ENCODE measurements at places on chromosomes 7 and 10.

DNA sequence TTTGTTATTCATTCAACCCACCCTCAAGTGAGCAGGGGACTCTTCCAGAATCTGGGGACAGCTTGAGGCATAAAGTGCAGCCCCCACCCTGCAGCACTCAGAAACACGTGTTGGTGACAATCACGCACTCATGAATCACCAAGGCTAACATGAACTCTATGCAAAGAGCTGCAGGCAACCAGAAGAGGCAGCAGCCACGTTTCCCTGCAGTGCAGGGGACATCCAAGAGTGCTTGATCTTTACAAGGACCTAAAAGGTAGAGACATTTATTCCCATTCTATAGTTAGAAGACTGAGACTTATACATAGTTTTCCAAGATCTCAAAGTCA, 135.2 kb upstream of the GDF10 start:
- ATAC-seq: no peak

GRCh38 chr10:129771024-129771423, 193.1 kb downstream of the EBF3 start:
- ATAC-seq: no peak

GRCh38 chr10:103480521-103480920, 1.5 kb upstream of the CALHM3 start:
- peak; percentile 36 for ATAC-seq

- ATAC-seq: peak; percentile 50
Measured at GRCh38 chr10:102744374-102745051, 765 bp downstream of the WBP1L start.

- no peak for ATAC-seq
Measured at GRCh38 chr10:44888886-44889285, 22.3 kb upstream of the TMEM72 start.

DNA sequence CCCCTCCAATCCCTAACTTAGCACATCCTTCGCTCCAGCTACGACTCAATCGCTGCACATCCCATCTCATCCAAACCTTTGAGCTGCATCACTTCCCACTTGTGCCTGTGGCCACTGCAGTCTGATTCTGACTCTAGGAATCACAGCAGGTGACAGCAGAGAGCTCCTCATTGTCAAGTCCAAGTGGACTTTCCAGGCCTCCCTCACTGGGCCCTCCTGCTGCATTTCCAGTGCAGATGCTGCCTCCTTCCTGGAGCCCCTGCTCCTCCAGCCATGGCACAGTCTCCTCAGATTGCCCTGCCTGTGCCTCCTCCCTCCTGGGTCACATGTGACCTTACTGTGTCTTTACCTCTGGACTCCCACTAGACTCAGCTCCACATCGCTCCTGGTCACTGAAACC, 157.3 kb downstream of the USP6NL start:
- no peak for ATAC-seq

GRCh38 chr10:17249820-17250219, 21.8 kb downstream of the VIM start:
- peak; percentile 86 for ATAC-seq

DNA sequence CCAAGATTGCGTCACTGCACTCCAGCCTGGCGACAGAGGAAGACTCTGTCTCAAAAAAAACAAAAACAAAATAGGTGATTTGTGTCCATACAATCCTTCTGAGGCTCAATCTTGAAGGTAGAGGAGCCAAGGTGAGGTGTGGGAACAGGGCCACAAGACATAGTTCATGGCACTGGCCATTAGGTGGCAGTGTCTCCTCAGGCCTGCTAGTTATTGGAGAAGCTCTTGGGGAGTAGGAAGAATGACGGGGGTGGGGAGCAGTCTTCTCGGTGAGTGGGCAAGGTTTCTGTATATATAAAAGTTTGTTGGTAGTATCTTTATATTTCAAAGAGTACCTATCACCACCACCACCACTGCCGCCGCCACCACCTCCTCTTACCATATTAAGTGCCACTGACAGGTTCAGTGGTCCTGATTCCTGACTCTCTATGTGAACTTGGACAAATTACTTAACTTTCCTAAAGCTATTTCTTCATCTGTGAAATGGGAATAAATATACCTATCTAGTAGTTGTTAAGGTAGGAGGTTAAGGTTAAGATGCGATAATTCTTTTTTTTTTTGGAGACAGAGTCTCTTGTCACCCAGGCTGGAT, 24.0 kb downstream of the CCSER2 start:
- peak; percentile 83 for ATAC-seq

DNA sequence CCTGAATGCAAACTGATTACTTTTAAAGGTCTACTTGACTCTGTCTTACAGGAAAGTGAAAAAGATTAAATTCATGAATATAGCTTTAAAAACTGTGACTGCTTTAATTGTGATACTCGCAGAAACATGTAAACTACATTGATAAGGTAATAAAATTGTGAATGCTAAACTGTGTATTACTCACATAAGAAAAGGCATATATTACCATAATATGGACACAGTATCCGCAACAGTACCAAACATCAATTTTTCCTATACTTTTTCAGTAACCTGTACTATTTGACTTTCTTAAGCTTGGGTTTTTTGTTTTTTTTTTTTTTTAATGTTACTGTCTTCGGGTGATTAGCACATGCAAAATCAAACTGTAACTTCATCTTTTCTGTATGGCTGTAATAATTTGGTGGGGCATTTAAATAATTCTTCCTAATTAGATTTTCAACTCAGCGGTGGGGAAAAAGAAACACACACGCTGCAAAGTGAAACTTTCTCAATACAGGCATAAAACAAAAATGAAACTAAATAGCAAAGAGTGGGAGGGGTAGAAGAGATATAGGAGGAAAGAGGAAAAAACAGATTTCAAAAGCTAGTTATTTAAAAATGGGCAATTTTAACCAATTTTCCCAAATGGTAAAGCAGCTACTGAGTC, 23.2 kb downstream of the NT5C3A start:
- ATAC-seq: peak; percentile 65

DNA sequence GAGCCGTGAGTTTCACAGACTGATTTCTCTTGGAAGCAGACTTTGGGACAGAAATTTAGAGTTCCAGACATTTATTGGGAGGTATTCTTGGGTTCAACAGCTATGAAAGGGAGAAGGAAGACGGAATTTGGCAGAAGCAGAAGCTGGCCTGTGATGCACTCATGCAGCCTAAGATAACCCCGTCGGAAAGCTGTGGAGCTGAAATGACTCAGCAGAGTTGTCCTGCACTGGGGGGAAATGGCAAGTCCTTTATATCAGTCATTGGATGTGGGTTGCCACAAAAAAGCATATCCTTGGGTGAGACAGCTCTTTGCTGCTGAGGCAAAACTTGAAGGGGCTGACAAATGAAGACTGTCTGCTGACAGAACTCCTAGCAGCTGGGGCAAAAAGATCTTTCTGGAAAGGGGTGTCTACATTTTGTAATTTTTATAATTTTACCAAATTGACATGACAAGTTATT, 11.5 kb upstream of the MICU1 start:
- peak; percentile 78 for ATAC-seq

DNA sequence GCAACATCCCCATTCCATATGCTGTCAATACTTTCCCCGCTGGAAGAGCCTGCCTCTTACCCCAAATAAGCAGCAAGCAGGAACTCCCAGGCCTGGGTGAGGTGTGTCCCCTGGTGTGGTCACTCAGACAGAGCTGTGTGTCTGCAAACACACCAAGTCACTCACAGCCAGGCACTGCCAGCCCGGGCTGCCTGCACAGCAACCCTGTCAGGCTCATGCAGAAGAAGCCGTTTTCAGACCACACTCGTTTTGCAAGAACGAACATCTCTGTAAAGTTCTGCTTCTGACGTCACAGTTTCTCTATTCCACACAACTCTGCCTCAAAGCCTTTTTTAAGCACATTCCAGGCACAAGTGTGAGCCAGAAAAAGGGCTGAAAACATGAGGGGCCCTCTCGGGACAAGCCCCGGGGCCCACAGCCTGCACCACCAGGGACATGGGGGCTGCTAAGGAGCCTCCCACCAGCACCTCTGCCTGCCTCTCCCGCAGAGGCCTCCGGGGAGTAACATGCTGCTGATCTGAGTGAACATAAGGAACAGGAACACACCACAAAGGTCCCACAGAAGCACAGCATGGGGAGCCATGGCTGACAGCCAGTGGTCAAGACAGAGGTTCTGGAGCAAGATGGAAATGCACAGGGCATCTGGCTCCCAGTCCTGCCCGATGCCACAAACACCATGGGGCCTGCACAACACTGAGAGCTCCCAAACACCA, 11.4 kb downstream of the PTPRN2 start:
- no peak for ATAC-seq

DNA sequence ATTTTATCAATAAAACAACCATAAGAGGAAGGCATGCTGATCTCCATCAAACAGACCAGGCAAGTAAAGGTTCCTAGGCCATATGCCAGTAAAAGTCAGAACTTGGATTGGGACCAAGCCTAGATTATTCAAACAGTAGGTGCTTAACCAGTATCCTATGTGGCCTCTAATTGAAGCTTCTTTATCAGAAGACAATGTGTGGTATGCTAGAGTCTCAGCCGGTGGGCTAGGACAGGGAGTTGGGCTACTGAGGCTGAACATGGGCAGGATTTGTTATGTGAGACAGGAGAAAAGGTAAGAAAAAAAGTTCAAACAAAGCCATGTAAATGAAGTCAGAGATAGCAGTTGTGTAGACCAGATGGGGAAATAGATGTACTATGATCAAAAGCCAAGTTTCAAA, 413.7 kb upstream of the GHITM start:
- ATAC-seq: no peak

DNA sequence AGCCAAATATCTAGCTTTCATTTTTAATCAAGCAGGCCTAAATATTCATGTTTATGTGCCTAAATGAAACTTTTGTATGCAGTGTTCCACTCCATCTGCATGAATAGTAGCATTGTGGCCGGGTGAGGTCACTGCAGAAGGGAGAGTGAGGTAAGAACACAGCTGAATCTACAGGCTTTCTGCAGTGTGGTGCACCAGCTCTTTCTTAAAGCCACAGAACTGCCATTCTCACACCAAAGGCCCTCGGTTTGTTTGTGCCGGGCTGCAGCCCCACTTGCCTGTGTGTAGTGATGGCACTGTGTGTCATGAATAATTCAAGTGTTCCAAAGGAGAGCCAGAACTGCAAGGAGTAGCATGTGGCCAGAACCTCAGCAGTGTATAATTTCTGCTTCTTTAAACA, 204.1 kb downstream of the TRIL start:
- ATAC-seq: peak; percentile 80

- no peak for ATAC-seq
Measured at GRCh38 chr10:43299579-43299978, 32.7 kb upstream of the RASGEF1A start.

- no peak for ATAC-seq
Measured at GRCh38 chr7:80410081-80410480, 101.8 kb downstream of the GNAT3 start.

DNA sequence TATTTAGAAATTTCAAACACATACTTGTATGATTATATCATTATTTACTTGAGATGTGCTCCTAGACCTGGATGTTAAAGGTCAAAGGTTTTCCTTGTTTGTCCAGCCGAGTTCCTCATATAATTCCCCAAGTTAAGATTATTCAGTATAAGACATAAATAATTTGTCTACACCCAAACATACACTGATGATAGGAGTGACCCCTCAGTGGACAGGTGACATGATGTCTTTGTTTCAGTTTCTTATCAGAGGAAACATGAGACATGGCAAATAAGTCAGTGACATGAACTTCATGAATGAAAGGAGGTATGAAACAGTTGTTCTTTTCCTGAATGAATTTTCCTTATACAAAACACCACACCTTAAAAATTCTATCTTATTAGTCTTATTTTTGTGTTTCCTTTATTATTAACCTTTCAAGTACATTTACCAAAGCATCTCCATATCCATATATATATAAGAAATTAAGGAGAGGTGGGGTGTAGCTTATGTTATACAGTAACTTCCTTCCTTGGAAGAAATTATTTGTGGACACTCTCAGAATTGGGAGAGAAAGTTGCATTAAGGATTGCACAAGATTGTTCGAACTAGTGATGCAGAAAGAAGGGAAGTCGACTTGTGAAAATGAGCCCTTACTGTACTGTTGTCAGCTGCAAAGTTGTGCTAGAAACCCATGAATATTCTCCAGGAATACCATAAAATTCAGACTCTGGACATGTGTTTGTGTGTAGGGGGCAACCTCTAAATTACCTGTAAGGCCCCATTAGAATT, 60.5 kb downstream of the POM121L12 start:
- ATAC-seq: no peak

- peak; percentile 95 for ATAC-seq
Measured at GRCh38 chr7:143331179-143331801, 15.4 kb downstream of the CLCN1 start.

DNA sequence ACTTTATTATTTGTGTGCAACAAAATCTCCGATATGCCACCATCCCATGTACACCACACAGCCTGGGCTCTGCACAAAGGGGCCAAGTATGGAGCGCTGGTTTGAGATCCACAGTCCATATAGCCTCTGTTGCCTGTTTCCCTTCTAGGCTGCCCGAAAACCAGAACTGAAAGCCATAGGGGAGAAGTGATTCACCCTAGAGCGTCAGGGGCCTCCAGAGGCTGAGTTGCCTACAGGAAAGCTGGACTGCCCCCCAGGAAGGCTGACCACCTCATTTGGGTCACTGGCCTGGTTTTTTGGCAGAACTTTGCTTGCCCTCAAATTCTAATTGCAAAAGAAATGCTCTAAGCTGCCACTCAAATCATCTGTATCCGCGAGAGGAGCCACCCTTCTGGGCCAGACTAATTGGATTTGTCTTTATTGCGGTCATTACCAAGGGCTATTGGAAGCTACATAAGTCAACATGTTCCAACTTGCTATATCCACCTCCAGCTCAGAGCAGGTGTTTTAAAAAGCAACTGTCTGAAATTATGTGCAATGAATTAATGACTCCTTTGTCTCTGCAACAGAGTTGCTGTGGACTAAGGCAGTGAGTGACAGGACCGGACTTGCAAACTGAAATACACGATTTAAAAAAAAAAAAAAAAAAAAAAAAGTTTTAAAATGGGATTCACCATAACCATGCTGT, 28.3 kb upstream of the FRMD4A start:
- ATAC-seq: no peak

DNA sequence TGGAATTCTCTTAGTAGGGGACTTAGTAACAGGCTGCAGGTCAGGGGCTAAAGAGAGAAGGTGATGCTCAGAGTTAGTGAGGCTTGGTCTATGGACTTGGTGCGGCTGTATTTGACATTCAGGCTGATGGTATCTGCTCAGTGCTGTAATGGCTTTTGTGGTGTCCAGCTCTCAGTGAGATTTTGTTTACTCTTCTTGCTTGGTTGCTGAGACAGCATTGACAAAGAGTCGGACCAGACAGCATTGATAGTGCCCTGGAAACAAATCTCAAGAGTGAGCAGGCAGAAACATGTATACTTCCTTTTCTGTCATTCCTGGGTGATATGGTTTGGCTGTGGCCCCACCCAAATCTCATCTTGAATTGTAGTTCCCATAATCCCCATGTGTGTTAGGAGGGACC, 202.0 kb downstream of the STK31 start:
- ATAC-seq: no peak

DNA sequence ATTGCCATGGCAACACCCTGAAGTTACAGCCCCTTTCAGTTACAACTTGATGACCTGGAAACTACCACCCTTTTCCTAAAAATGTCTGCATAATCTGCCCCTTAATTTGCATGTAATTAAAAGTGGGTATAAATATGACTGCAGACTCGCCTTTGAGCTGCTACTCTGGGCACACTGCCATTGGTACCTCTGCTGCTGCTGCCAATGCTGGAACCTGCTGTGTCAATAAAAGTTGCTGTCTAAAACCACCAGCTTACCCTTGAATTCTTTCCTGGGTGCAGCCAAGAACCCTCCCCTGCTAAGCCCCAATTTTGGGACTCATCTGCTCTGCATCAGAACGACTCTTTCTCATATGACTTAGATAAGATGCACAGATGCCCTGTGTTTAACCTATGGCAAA, 10.2 kb upstream of the FRA10AC1 start:
- ATAC-seq: no peak
